ENCODE measurements at places on chromosomes 2 and 18.

DNA sequence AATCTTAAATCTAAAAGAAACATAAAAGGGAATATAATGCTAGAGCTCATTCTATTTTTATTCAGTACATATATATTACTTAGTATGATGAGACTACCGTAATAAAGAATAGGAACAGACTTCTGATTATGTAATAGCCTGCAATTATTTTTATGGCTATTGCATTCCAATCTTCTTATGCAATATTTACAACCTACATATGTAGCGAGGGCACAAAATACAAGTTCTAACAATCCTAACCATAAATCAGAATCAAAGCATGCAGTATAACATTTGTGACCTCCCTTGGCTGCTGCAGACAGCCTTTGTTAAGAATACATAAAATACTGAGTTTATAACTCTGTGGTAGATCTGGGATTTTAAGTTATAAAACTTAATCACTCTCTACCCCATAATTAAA, 177.6 kb downstream of the BABAM2 start:
- no peak for DNase-seq

DNA sequence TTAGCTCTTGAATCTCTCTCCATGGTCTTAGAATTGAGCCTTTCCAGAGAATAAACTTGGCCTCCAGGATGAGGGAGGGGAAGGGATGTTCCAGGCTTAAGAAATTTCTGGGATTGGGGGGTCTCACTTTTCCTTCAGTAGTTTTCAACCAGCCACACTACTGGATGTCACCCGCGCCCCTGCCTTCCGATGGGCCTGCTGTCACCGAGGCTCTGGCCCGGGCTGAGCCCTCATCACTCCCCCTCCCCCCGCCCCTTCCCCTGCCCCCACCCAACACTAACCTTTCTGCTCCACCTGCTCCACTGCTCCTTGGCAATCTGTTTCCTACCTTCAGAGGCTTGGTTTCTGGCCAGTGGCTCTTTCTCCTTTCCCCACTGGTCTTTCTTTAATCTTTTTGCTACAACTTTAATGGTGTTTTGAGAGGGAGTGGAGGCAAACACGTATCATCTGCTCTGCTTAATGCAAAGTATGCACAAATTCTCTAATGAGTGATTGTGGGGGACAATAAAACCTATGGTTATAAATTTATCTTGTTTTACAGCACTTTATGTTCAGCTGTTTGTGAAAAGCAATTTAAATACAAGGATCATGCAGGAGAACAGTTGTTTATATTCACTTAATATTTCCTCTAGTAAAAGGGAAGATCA, 155.1 kb downstream of the WDSUB1 start:
- DNase-seq, result no peak

DNA sequence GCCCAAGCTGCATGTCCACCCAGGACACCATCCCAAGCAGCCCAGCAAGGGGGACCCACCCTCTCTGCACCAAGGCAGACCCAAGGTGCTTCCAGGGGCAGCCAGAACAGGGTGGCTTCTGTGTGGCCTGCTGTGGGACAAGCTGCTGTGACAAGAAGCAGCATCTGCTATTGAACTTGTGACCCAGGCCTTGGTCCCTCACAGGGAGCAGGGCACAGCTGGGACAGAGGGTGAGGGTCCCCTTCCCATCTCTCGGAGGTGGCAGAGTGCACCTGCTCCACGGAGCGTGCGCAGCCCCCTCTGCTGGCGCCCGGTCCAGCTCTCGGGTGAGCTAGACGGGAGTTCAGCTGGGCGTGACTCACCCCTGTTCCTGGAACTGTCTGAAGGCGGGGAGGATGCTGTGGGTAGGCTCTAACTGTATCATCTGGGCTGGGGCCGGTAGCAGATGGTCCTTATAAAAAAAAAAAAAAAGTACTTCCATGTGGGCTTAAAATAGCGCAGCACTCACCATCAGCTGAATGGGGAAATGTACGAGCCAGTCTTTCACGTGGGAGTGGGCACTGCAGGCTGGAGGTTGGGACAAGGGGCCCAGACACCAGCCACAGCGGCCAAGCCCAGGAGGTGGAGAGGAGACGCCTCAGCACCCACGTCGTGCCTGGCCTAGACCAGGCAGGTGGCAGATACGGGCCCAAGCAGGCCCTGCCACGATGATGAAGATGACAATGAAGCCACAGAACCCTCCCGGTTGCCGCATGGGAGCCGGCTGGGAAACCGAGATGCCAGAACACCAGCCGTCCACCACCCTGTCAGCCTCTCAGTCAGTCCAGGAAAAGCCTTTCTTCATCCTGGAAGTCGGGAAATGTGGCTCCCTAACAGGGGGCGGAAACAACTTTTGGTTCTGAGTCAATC, 136.8 kb upstream of the ID2 start:
- DNase-seq, result peak; percentile 78

DNA sequence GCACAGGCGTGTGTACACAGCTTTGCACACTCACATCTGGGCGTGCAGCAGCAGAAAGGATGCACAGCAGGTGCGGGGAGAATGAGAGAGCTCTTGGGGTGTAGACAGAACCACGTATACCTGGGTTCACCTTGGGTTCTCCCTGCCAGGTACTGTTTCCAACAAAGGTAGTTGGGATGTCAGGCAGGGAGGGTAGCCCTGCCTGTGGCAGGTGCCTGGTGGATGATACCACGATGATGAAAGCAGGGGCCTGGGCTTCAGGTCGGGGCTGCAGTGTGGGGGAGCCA, 6.5 kb upstream of the ARID5A start:
- DNase-seq, result no peak

DNA sequence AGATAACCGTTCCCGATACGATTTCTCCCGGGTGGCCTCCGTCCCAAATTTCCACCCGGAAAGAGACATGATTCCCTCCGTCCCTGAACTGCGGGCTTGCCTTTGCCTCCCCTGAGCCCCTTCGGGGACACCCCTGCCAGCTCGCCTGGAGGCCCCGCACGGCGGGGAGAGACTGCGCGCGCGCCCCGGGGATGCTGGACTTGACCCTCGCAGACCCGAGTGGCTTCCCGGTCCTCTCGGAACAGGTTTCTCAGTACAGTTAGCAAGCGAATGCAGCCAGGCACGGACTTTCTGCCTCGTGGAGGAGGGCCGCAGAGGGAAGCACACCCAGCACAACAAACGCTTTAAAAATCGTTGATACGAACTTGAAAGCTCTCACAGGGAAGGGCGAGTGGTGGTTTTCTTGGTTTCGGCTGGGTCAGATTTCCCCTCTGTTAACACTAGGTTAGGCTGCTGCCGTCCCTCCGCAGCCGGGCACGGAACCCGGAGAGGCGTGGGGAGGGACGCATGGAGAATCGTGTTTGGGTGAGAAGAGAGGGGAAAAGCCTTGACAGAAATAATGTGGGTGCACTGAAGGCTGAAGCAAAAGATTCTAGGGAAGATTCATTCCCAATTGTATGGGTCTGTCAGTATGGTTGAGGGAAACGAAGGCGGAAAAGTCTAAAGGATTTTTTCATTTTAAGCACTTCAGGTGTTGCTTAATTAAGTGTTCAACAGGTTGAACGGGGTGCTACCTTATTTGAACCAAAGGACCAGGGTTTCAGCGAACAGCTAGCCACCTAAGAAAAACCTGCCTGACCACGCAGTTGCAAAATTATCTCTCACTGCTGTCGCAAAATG, 916 bp downstream of the TNFRSF11A start:
- no peak for DNase-seq

GRCh38 chr2:12930391-12930790, 213.7 kb downstream of the TRIB2 start:
- DNase-seq, result no peak

DNA sequence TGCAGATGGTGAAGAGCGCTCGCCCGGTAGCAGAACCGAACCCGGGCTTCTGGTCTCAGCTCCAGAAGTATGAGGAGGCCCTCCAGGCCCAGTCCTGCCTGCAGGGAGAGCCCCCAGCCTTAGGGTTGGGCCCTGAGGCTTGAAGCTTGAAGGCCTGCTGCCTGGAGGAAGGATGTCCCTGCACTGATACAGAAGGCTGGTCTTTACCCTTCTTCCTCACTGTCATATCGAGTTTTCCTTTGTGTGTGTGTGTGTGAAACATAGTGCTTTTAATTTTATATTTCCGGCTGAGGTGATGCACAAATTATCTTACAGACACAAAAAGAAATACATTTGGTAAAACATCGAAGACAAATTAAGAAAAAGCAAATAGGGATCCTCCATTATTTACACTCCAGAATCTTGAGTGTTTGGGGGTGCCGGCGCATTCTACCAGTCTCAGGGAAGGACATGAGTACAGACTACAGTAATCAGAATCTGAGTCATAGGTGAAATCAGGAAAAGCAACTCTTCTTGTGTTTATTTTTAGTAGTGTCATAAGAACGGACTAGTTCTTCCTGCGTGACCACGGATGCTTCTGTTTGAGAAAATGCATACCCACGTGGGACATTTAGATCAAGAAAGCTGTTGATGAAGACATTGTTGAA, 1.3 kb downstream of the DUSP28 start:
- no peak for DNase-seq

GRCh38 chr2:19979932-19980331, 10.0 kb downstream of the WDR35 start:
- no peak for DNase-seq

- no peak for DNase-seq
Observed at GRCh38 chr2:148301362-148301761, 280.5 kb downstream of the MBD5 start.

GRCh38 chr2:231425811-231426703, 30.5 kb downstream of the B3GNT7 start:
- DNase-seq, result peak; percentile 34

DNA sequence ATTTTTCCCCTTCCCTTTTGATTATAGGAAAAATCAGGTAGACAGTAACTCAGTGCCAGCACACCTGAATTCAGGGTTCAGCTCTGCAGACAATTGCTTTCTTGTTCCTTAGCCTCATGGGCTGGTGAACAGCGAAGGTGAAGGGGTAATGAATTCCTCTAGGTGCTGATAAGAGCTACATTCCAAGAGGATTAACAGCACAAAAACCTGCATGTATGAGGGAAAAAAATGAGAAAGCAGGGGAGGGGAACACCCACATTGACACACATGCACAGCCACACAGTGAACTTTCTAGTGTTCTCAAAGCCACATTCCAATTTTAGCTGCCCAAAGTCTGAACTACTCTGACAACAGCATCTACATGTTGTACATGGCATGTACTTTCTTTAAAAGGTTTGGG, 46.1 kb downstream of the SPATS2L start:
- no peak for DNase-seq

GRCh38 chr18:13617826-13618515, 108.4 kb downstream of the FAM210A start:
- no peak for DNase-seq

GRCh38 chr2:3099145-3099859, 278.3 kb downstream of the EIPR1 start:
- DNase-seq, result no peak

DNA sequence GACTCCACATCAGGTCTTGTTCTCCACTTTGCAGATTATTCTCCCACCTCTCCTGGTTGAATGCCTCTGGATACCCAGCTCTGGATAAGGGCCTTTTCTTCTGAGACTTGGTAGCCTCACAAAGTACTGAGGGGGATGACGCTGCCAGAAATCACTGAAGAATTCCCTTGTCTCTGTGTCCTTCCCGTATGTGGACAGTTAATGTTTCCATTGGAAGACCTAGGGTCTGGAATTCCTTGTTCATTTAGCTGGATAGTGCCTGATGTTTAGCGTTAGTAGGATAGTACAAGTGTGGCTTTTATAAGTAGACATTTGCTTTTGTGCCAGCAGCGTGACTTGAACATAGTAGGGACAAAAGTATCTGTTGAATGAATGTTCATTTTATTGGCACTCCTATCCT, 76.9 kb downstream of the CLHC1 start:
- DNase-seq, result no peak

DNA sequence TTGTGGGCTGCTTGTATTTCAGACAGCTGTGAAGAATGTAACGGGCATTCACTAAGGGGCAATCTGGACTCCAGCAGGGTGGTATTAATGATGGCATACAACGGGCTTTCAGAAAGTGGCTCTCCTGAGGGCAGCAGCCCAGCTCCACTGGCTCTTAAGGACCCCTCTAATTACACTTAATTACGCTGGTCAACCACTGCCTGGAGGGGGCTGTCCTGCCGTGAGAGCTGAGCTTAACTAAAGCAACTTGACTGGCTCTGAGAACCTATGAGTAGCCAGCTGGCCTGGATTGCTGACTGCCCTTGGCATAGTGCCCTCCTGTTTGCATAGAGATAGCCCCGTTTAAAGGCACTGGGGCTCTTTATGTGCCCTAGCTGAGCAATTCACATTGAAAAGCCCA, 3.8 kb downstream of the LIPG start:
- no peak for DNase-seq

DNA sequence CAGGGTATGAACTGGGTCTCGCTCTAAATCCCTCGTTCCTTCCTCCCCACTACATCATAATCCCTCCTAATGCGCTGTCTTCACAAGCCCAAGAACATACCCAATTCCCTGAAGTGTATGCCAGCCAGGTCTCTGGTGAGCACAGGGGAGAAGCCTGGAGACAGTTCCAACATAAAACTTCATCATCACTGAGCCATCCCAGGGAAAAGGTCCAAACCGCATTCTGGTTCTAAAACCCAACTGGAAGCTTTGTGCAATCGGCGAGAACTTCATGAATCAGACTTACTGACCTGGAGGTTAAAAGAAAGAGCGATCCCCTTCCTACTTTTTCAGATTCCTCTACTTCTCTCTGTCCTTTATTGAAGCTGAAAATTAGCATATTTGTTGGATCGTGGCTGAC, 132.7 kb downstream of the ALPK2 start:
- DNase-seq, result no peak

- DNase-seq, result no peak
Observed at GRCh38 chr18:26706911-26707351, 158.6 kb downstream of the AQP4 start.

DNA sequence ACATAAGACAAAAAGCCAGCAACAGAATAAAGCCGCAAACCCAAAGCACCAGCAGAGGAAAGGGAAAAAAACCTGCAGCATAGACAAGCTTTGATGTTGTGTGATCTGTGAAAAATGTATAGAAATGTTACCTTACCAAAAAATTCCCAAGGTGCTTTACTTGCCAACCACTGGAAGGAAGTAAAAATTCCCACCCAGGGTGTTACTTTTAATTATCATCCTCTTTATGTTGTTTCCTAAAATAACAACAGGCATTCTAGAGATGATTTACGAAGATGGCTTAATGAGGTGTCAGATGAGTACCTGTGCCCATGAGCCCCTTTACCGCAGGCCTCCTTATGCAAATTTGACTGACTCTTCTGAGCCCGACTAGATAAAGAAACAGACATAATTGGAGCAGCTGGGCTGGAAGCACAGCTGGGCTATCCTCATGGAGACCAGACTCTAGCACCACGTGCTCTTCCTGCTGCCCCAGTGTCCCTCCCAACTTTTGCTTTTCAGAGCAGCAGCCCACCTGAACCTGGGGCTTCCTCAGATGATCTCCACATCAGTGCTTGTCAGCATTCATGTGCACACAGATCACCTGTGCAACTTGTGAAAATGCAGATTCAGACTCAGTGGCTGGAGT, 41.5 kb downstream of the SRSF7 start:
- DNase-seq, result no peak

GRCh38 chr2:191567206-191567605, 110.7 kb upstream of the NABP1 start:
- no peak for DNase-seq

- DNase-seq, result no peak
Observed at GRCh38 chr2:172642301-172643020, 86.6 kb downstream of the PDK1 start.

- no peak for DNase-seq
Observed at GRCh38 chr18:38290229-38290628, 724.6 kb upstream of the CELF4 start.

All from stimulated activated CD8-positive, alpha-beta memory T cell treated with anti-CD3 and anti-CD28 coated beads, Interleukin-15, amount 100 ng/mL, for 4 hours (primary cell).